ENCODE measurements at places on chromosomes 3 and 15.

GRCh38 chr3:132253262-132253878, 63.8 kb upstream of the ACP3 start:
- DNase-seq, result no peak

- no peak for DNase-seq
These were observed 187.1 kb downstream of the DPH6 start for GRCh38 chr15:35358824-35359223.

- no peak for DNase-seq
These were observed 31.5 kb upstream of the IMPG2 start for GRCh38 chr3:101351829-101352228.

- DNase-seq, result no peak
These were observed 166.2 kb downstream of the GAP43 start for GRCh38 chr3:115789481-115789880.

DNA sequence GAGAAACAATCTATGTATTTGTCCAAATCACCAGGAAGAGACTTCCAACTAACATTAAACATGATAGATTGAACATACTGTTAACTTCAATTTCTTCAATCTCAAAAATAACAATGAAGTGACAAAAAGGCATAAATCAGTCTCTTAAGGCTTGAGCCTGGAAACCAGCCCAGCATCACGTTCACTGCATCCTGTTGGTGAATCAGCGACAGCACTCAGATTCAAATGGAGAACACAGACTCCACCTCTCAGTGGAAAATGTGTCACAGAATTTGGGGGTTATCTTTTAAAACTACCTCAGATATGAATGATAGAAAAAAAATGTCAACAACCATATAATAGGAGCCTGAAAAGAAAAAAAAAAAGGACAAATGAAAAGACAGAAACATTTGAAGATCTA, 212.0 kb downstream of the MINAR1 start:
- DNase-seq, result no peak

- DNase-seq, result no peak
These were observed 1025.0 kb downstream of the ZPLD1 start for GRCh38 chr3:103459815-103460214.

DNA sequence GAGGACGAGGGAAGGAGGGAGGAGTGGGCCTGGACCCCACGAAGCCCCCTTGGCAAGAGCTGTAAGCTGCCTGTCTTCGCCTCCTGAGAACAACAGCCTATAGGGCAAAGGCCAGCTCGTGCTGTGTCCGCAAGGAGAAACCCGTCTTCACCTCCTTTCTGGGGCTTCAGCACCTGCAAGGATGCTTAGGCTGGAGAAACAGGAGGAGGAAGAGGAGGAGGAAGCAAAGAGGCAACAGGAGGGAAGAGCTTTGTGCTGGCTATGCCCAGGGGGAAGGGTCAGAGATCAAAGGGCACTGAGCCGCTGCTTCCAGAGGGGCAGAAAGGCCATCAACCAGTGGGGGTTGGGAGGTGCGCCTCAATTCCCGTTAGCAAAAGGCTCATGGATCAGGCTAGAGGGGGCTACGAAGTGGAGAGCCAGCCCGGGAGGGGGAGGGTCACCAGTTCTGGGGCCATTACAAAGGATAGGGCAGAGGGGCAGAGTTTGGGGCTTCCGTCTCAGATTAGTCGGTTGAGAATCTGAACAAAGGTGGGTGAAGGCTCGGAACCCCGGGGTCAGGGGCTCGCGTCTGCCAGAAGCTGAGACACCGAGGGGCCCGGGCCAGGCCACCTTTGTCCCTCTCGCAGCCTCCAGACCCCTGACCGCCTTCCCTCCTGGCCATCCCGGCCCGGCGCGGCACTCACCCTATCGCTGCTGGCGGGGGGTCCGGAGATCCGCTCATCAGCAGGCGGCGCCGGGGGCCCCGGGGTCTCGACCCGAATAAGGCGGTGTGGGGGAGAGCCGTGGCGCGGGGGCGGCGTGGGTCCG, 792 bp downstream of the SHF start:
- no peak for DNase-seq

GRCh38 chr3:127667119-127667681, 5.6 kb upstream of the ABTB1 start:
- DNase-seq, result peak; percentile 16

DNA sequence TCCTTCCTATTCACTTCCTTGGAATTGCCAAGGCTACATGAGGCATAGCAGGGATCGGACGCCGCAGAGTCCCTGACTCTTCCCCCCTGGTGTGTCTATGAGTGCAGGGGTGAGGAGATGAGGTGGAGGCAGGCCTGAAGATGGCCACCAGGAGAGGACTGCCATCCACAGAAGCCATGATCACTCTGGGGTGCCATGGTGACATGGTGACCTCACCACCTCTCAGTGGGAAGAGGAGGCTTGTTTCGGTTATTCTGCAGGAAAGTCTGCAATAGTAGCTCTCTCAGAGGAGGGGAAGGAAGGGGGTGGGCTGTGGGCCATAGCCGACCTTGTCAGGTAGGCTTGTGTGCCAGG, 57.0 kb upstream of the LIMD1 start:
- no peak for DNase-seq

DNA sequence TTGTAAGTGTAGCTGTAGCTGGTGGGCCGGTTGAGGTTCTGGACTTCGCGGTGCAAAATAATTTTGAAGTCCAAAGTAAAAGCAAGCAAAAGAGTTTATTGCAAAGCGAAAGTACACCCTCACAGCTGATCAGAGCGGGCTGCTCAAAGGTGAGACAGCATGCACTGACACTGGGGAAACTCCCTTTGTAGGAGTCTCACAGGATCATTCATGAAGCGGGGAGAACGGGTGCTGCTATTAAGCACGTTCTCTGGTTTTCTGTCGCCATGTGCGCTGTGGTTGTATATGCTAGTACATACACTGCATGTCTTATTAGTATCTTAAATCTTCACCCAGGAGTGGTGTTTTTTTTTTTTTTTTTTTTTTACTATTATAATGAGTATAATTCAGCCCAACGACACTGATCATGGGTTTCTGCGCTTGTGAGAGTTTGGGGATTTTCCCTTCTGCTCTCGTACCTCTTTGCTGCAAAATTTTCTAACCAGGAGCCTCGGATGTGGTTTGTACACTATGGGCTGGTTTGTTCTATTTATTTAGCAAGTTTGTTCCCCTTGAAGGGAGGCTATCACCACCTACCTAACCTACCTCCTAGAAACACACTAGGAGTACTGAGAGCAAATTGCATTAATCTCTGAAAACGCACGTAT, 1.4 kb upstream of the AP4E1 start:
- peak; percentile 84 for DNase-seq

Measured in CD4-positive, alpha-beta T cell treated with Interleukin-15 for 1 hour (primary cell).